ENCODE measurements at places on chromosomes 13 and 19.

- DNase-seq, result no peak
Observed at GRCh38 chr13:67554746-67555452, 324.8 kb upstream of the PCDH9 start.

GRCh38 chr13:73462241-73462640 lies 403.4 kb downstream of the KLF5 start:
- DNase-seq, result no peak

DNA sequence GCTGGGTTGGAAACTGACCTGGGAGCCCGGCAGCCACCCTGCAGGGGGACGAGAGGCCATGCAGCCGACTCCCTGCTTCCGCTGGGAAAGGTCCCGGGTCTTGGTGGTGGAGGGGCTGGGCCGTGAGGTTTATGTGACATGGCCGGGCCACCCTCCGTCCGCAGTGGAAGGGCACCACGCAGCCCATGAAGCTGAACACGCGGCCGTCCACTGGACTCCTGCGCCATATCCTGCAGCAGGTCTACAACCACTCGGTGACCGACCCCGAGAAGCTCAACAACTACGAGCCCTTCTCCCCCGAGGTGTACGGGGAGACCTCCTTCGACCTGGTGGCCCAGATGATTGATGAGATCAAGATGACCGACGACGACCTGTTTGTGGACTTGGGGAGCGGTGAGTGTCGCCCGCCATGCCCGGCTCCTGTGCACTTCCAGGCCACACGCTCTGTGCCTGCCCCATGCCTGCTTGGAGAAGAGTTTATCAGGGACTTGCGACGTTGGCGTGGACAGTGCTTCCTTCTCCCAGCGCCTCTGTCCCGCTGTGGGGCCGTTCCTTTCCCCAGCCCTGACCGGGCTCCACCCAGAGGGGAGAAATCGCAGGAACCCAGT lies 27.2 kb downstream of the DOT1L start:
- DNase-seq, result no peak

DNA sequence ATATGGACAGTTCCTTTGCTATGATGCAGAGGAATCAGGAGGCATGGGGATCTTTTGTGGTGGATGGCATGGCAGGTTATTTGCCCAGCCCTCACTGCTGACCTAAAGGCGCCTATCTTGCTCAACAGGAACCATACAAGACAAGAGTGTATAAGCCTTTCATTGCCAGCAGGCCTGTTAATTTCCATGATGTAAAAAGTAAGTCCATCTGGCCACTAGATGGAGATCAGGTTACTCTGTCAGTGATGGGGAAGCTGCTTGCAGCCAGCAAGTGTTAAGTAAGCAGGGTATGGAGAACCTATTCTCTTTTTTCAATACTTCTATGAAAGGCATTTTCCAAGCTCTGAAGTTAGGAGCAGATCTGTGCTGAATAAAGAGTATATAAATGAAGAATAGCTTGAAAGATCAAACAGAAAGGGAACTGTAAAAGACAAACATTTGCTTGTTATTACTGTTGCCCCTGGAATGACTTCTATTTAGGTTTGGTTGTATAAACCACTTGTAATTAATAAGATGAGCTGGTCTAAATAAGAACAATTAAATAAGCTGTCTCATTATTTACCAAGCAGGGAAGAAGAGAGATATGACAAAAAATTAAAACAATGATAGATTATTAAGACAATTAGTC lies 210.9 kb downstream of the RGCC start:
- no peak for DNase-seq

GRCh38 chr13:113616991-113617749 lies 32.6 kb downstream of the TFDP1 start:
- no peak for DNase-seq

GRCh38 chr13:71867131-71867814 lies at the start of gene DACH1:
TSS of gene DACH1 (minus strand) at chr13:71867204.
- no peak for DNase-seq

DNA sequence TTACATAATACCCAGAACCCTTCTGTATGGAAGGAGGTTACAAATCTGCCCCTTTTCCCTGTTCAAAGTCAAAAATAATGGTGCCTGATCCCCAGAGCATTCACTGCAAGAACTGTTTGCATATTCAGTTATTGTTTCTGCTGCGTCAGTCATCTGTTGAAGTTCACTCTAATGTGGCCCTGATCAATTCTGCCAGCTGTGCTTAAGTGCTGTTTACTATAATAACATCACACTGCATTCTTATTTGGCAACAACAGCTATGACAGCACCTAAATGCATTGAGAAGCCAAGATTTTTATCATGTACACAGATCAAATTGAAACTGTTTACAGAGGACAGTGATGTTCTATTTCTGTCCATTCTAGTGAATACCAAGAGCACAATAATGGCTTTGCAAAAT lies 115.9 kb downstream of the DACH1 start:
- no peak for DNase-seq

GRCh38 chr19:45442778-45443461 lies 19.2 kb upstream of the ERCC1 start:
- no peak for DNase-seq

GRCh38 chr19:45769821-45770191 lies 754 bp upstream of the SIX5 start:
- no peak for DNase-seq

- no peak for DNase-seq
Observed at GRCh38 chr13:107838588-107839161, 376.7 kb downstream of the LIG4 start.

DNA sequence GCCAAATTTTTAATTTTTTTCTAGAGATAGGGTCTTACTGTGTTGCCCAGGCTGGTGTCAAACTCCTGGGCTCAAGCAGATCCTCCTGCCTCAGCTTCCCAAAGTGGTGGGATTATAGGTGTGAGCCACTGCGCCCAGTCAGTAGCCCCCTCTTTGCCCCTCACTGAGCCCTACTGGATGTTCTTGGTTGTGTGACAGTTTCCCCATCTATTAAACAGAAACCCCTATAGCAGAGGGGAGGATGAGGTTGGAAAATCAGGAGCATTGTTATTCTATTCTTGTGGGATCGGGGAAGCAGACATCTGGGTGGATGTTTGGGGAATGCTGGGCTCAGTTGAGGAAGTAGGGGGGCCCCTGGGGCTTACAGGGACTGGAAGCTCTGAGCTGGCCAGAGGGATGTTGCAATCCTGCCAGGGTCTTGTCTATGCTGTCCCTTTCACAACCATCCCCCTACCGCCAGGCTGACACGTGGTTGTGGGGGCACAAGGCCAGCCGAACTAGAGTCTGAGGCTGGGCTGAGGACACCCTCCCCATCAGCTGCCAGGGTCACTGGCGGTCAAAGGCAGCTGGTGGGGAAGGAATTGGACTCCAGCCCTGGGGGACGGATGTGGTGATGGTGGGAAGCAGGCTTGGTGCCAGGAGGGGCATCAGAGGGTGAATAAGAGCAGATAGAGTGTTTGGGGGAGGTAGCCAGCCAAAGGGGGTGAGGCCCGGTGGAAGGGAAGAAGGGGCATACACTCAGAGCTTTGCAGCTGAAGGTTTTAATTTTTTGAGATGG lies 10.9 kb downstream of the APOC1 start:
- no peak for DNase-seq

- DNase-seq, result no peak
Observed at GRCh38 chr19:43438291-43439031, 23.8 kb downstream of the TEX101 start.

DNA sequence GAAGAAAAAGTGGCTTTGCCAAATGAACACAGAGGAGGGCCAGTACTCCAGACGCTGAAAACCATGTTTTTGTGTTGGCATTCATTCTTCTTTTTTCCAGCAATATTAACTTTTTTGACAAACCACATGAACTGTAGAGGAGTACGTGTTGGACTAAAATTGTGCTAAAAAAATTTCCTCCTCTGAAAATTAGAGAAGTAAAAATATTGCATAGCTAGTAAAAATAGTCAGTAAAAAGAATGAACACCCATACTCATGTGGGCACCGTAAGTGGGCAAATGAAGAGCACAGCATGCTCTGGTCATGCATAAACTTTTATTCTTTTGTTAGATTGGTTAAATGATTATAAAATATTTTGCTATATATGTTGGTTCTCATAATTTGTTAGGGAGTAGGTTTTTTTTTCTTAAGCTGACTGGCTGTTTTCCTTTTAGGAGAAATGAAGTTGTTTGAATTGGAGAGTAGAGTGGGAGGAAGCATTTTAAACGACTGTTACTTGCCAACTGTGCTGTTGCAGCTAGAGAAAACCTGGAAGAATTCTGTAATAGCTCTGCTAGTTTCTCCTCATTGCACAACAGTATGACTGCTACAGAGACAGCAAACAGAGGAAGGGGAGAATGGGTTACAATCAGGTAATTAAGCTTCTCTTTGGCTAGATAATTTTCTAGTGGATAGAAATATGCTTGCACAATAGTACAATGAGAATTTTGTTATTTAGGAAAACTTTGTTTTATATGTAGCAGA lies 222.4 kb downstream of the KCTD12 start:
- no peak for DNase-seq

DNA sequence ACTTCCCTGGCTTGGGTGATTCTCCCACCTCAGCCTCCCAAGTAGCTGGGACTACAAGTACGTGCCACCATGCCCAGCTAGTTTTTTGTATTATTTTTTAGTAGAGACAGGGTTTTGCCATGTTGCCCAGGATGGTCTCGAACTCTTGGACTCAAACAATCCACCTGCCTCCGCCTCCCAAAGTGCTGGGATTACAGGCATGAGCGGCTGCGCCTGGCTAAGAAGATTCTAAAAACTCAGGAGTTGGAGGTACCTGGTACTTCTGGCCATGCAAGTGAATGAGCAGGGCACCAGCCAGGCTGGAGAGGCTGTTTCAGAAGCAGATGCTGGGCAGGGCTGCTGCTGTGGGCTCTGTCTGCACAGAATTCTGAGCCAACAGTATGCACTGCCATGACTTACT lies 6.1 kb downstream of the MZF1 start:
- DNase-seq, result no peak

GRCh38 chr13:99386495-99386894 lies 79.3 kb upstream of the GPR183 start:
- DNase-seq, result no peak

DNA sequence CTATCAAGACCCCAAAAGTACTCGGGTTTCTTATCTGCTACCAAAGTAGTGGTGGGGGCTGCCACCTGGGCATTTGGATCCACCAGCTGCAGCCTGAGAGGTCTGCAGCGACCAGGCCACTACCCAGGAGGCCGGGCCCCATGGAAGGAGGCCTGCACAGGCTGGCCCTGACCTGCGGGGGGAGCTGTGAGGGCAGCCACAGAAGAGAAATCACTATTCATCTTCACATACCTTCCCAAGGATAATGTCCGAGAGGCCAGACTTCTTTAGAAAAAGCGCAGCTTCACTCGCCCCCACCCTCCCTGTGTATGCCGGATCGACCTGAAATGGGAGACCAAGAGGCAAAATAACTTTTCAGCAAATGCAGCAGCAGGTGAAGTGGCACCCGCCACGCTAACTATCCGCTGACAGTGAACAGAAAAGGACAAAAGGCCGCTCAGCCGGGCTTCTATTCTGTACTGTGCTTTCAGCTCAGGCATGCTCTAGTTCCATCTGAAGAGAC lies 30.1 kb downstream of the EPS15L1 start:
- no peak for DNase-seq

DNA sequence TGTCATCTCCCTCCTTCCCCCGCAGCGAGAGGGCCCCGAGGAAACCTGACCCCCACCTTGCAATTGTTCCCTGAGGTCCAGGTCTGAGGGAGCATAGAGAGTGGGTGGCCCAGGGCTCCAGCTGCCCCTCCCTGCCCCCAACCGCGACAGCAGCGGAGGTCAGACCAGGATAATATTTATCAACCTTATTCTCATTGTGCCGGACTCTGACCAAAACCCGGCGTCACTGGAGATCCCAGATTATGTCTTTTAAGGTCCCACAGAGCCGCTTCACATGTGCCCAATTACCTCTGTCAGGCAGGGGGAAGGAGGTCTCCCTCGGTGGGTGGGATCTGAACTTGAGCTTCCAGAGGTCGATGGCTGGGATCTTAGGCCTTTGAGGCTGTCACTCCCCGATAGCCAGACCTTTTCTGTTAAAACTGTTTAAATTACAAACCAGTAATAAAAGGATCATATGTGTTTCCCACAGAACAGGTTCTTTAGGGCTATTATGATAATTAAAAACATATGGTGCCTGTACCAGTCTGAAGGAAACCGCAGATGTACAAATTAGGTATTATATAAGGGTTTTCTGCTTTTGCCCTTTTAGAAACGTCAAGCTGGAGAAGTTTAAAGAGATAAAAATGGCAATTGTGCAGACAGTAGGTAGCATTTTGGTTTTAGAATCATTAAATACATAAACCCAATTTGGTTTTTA lies 195.5 kb downstream of the ZNF536 start:
- no peak for DNase-seq

GRCh38 chr13:92143766-92144165 lies 745.3 kb downstream of the GPC5 start:
- no peak for DNase-seq

DNA sequence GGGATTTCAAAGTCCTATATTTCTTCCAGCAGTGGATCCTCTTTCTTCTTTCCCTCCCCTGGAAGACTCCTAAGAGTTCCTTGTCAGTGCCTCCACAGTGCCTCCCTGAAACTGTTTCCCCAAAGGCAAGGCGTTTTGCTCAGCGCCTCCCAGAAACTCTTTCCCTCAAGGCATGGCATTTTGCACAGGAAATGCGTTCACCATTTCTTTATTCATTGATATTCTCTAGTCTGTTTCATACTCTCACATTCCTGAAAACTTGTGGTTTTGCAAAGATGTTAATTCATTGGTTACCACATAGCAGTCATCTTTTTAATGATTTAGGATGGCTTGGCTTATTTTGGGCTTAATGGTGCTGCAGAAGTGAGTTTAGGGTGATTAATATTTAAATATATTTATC lies 177.3 kb upstream of the SLC10A2 start:
- DNase-seq, result no peak
